ENCODE measurements at places on chromosomes 11 and 22.

DNA sequence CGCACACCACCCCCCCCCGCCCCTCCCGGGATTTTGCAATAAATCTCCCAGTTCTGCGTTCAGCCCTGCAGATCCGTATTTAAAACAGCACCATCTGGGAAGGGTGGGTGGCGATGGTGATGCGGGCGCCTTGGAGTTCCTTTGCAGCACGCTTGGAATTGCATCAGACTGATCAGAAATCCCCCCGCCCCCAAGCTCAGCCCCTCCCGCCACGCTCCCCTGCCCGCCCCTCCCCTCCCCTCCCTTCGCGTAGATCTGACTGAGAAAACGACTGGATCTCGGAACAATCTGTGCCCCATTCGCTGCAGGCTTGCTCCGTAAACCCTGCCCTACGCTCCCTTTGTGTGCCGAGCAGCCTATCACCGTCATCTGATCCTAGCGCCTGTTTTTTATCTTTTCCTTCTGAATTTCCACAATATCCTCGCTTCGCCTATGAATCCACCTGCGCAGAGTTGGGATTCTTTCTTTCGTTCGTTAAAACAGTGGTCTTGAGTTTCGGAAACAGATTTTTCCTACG lies 18.1 kb upstream of the BDNF start:
- DNase-seq: peak; percentile 45

DNA sequence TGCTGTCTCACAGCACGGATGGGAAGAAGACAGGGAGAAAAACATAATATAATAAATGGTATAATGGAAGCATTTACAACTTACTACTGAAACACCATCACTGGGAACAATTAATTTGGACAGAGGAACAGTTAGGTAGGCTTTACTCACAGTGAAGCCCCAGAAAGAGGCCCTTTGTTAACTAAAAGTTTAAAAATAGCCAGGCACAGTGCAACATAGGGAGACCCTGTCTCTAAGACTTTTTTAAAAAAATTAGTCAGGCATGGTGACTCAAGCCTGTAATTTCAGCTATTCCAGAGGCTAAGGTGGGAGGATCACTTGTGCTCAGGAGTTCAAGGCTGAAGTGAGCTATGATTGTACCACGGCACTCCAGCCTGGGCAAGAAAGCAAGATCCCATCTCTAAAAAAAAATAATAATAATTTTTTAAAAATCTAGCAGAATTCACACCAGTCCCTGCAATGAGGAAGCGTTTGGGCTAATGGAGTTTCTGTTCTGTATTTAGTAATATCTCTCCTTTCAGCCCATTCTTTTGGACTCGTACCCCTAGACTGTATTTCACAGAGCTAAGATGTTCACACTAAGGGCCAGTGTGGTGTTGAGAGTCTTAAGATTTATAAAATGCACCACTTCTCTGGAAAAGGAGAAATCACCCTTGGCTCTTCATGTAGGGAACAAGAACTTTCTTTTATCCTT lies 275.5 kb downstream of the SOX6 start:
- DNase-seq: no peak

DNA sequence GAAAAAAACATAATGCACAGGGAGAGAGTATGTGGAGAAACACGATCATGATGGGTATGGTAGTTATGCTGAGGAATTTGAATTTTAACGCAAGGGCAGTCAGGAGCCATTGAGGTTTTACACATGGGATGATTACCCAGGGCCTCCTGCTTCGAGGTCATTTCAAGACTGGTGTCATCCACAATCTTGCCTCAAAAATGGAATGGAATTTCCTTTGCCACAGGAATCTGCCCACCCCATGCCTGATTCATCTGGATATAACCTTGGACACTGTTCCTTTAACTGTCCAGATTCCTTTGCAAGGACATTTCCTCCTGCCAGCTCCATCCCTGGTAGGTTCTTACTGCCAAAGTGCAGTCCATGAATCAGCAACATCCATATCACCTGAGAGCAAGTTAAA lies 655.9 kb upstream of the TENM4 start:
- DNase-seq: peak; percentile 23

DNA sequence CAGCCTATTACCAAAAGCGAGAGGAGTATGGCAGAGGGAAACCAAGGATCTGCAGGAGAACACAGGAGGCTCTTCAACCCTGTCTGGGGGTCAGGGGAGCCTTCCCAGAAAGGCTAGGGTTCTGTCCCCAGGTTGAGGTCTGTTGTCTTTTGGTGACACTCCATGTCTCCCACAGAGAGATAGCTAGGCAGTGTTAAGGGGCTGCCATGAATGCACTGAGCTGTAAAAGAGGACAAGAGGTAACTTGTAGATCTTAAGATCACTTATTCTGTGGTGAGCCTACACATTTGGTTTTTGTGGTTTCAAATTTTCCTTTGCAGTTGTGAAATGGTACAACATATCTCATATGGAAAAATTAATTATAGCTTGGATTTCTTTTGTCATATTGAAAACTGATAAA lies 6.0 kb upstream of the ACER3 start:
- DNase-seq: no peak

- DNase-seq: no peak
Observed at GRCh38 chr11:87366346-87366745, 328.6 kb downstream of the TMEM135 start.

GRCh38 chr22:31497148-31497938 lies 1.0 kb downstream of the SFI1 start:
- DNase-seq: no peak

All from LoVo (cell line).